Nucleus accumbens (tissue), 56 donors: ENCODE measurements at places on chromosomes 4 and X.

- DNase-seq: no peak
Measured at GRCh38 chr4:25343671-25344070, 31.1 kb downstream of the ZCCHC4 start.

- no peak for DNase-seq
Measured at GRCh38 chr4:140271553-140271952, 101.9 kb upstream of the SCOC start.

DNA sequence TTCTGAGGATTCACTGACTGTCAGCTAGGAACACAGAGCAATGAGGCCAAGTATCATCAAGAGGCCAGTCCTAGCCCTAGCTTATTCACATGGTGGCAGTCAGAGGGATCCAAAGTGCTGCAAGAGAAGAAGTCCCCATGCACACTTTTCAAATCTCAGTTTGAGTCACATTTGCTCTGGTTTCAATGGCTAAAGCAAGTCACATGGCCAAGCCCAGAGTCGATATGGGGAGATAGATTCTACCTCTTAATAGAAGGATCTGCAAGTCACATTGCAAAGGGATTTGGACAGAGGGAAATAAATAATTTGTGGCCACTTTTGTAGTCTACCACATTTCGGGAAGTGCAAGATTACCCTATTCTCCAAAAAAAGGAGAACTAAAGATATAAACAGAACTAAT, 3.7 kb upstream of the LCORL start:
- no peak for DNase-seq

DNA sequence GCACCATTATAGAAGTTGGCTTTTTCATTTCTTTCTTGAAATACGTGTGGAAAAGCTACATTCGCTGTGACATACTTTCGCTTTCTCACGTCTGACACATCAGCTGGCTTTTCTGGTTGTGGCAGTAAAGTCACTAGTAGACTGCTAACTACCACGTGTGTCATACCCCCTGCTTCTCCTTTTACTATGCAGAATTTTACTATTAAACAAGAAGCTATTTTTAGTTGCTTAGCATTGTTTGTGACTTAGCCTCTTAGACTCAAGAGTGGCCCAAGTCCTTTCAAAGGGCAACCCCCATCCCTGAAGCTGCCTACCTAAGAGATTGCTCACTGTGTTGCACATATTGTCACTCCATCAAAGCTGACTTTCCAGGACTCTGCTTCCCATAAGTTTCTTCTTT, 2.1 kb upstream of the IL2 start:
- no peak for DNase-seq

DNA sequence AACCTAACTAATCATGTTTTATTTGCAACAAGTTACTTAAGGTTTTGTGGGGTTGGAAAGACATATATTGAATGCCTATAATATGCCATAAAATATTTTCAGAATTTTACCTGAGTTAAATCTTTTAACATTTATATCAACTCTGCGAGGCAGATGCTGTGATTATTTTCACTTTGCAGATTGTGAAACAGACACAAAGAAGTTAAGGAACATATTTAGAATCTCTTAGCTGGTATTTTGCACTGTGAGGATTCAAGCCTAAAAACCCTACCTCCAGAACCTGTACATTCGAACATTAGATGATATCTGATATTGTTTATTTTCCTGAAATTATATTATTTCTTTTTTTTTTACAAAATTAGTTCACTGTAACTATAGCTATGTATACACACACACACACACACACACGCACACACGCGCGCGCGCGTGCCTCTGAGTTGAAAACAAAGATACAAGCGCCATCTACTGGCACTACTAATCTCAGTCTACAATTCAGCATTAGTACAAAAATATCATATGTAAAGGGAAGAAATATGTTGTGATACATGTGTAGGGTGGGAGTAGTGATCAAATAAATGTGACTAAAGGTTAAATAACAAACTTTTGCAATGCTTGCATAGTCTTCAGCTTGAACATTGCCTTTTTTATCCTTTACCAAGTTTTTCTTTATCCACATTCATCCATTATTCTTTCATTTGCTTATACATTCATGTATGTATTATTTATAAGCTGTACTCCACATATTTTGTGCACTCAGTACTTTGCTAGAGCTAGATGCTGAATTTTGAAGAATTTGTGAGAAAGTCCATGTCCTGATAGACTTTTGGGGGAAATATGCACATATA, 61.5 kb downstream of the ANXA10 start:
- no peak for DNase-seq

DNA sequence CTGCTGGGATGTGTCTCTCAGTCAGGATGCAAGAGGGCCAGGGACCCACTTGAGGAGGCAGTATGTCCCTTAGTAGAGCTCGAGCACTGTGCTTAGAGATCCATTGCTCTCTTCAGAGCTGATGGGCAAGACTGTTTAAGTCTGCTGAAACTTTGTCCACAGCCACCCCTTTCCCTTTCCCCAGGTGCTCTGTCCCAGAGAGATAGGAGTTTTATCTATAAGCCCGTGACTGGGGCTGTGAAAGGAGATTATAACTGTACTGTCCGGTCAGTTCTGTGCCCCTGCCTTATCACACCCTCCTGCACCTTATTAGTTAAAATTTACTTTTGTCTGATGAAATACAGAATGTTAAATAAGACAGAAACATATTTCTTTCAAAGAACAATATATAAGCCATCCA, 378.4 kb downstream of the PABPC4L start:
- DNase-seq: no peak

DNA sequence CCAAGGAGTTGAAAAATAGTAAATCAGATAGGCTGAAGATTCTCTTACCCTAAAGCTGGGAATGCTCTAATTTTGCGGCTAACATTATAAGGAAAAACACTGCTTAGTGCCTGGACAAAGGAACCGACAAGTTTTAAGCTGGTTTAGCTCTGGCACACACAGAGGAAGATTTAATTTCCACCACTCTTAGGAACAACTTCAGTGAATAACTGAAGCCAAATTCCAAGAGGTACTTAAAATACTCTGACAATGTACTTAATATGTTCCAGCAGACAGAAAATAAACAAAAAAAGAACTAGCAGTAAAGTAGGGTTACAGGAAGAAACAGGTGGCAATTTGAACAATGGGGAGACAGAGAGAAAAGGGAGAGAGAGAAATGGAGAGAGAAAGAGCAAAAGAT, 340.8 kb upstream of the NDST4 start:
- no peak for DNase-seq

DNA sequence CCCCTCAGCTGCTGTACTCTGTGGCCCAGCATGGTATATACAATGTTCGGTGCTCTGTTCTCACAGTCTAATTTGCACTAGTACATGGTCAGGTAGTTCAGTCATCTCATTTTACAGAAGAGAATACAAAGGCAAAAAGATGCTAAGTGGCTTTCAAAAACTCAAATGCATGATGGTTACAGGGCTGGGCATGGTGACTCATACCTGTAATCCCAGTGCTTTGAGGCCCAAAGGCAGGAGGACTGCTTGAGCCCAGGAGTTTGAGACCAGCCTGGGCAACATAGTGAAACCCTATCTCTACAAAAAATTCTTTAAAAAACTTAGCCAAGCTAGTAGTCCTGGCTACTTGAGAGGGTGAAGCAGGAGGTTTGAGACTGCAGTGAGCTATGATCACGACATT, 210.5 kb upstream of the KIT start:
- no peak for DNase-seq

- no peak for DNase-seq
Measured at GRCh38 chr4:16264798-16265197, 38.5 kb upstream of the TAPT1 start.

DNA sequence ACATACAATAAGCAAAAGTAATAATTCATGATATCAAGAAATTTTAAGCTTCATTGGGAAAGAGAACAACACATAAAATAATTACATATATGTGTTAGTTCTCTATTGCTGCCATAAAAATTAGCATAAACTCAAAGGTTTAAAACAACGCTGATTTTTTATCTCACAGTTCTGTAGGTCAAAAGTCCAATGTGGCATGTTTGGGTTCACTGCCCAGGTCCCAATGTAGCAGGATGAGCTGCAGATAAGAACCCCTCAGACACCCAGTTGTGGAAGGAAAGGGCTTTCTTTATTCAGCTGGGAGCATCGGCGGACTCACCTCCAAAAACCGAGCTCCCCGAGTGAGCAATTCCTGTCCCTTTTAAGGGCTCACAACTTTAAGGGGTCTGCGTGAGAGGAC, 13.1 kb upstream of the MAGEB16 start:
- no peak for DNase-seq

DNA sequence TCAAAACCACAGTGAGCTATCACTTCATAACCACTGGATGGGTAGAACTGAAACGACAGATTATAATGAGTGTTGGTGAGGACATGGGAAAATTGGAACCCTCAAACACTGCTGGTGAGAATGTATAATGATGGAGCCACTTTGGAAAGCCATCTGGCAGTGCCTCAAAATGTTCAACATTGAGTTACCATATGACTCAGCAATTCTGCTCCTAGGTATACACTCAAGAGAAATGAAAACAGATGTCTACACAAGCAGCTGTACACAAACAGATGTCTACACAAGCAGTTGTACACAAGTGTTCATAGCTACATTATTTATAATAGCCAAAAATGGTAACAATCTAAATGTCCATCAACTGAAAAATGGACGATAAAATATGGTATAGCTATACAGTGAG, 143.9 kb downstream of the PDGFRA start:
- DNase-seq: no peak

DNA sequence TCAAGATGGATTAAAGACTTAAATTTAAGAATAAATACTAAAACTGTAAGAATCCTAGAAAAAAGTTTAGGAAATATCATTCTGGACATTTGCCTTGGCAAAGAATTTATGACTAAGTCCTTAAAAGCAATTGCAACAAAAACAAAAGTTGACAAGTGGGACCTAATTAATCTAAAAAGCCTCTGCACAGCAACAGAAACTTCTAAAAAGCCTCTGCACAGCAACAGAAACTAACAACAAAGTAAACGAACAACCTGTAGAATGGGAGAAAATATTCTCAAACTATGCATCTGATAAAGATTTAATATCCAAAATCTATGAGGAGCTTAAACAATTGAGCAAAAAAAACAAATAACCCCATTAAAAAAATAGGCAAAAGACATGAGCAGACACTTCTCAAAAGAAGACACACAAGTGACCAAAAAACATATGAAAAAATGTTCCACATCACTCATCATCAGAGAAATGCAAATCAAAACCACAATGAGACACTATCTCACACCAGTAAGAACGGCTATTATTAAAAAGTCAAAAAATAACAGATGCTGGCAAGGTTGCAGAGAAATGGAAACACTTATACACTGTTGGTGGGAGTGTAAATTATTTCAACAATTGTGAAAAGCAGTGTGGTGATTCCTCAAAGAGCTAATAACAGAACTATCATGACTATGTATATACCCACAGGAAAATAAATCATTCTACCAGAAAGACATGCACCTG, 5.5 kb upstream of the OPRPN start:
- DNase-seq: no peak

DNA sequence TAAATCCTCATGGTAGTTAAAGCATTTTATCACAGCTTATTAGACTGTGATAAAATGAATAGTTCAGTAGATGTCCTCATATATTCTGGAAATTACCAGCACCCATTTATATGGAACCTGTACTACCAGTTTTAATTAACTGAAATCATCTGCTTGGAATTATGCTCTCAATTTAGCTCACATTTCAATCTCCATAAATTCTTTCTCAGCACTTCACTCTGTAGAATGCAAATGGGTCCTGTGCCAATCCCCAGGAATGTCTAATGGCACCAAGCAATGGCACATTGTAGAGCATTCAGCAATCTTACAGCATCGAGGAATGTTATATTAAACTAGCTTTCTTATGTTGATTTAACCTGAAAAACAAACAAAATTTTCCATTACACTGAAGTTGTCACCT, 355.1 kb downstream of the PDHA2 start:
- DNase-seq: no peak

GRCh38 chrX:135308345-135308855, 880 bp upstream of the ETDC start:
- no peak for DNase-seq

DNA sequence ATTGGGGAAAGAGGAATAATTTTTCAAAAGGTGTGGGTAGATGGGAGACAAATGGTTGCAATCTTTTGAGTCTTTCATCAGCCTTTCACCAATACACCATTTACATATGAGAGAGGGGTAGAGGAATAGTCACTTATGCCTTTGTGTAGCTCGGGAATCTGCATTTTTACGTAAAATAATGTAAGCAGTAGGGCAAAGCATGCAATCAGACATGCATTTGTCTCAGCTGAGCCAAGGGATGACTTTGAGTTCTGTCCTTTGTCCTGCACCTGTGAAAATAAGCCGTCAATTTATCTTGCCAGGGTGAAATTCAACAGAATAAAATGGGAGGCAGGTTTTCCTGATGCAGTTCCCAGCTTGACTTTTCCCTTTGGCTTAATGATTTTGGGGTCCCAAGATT, 1473.4 kb upstream of the TENM3 start:
- DNase-seq: no peak

GRCh38 chr4:152081024-152081423, 320.2 kb upstream of the GATB start:
- no peak for DNase-seq

- no peak for DNase-seq
Measured at GRCh38 chrX:14698790-14699189, 169.5 kb downstream of the GLRA2 start.

DNA sequence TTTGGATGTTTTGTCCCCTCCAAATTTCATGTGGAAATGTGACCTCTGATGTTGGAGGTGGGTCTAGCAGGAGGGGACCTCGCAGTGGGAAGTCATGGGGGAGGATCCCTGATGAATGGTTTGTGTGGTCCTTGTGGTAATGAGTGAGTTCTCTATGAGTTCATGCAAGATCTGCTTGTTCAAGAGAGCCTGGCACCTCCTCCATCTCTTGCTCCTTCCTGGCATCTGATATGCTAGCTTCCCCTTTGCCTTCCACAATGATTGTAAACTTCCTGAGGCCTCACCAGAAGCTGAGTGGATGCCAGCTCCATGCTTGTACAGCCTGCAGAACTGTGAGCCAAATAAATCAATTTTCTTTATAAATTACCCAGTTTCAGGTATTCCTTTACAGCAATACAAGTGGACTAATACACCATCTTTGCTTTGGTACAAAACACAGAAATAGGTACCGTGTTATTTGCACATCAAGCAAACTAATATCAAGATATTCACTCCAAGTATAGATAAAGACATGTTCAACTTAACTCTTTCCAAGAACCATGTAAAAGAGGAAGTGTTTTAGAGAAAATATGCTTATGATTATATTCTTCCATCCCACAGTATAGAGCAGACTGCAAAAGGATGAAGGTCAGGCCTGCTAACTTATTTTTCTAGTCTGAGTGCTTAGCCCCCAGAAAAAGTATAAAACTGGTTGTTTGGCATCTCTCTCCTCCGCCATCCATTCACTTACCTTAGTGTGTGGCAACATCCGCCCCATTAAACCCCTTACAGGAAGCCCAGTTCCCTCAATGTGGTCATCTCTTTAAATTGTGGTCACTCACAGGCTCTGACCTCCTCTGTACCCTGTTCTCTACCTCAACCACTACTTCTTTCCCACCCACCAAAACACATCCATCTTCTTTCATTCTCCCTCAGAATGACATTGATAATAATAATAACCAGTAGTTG, 6.7 kb downstream of the ARAP2 start:
- DNase-seq: no peak
